Tibial nerve (tissue), 4 donors: ENCODE measurements at places on chromosomes 5 and 9.

- no peak for DNase-seq
These were observed 4.0 kb upstream of the ZSWIM6 start for GRCh38 chr5:61327760-61328753.

GRCh38 chr9:99071313-99072039 lies 33.4 kb upstream of the TGFBR1 start:
- DNase-seq: no peak

- DNase-seq: no peak
These were observed 94.9 kb downstream of the SREK1 start for GRCh38 chr5:66239034-66239433.

GRCh38 chr5:100444961-100445360 lies 90.2 kb upstream of the FAM174A start:
- no peak for DNase-seq

GRCh38 chr5:68538814-68539420 lies 323.4 kb downstream of the PIK3R1 start:
- DNase-seq: no peak

- DNase-seq: no peak
These were observed 20.6 kb downstream of the WNK2 start for GRCh38 chr9:93204470-93205043.

DNA sequence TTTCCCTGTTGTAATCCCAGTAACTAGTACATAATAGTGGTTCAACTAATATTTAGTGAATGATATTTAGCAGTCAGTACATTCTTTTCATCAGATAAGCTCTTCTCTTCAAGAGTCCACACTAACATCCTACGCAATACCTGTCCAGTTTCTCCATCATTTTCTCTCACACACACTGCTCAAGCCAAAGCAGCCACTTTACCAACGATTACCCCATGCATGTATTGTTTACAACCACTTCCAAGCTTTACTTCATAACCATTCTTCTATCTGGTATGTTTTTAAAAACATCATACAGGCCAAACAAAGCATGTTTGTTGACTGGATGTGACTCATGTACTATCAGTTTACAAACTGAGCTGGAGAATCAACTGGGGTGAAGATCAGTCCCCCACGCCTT lies 7.3 kb downstream of the UBTD2 start:
- DNase-seq: no peak

DNA sequence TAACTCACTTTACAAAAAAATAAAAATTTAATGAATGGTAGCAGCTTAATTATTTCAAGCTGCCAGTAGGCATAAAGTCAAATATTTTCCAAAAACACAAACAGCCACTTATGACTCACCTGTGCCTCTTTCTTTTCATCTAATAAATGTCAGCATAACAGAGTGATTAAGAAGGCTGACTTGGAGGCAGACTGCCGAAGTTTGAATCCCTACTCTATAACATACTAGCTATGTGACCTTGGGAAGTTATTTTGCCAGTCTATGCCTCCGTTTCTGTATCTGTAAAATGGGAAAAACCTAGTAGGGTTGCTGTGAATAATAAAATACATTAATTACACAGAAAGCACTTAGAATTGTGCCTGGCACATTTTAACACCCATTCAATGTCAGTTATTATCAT lies 33.8 kb downstream of the FANCC start:
- DNase-seq: no peak

- DNase-seq: no peak
These were observed 887 bp downstream of the PTPDC1 start for GRCh38 chr9:94085062-94085639.

- DNase-seq: no peak
These were observed 50.1 kb upstream of the MACIR start for GRCh38 chr5:103208460-103208859.

GRCh38 chr5:123485275-123485674 lies 26.7 kb upstream of the CSNK1G3 start:
- no peak for DNase-seq

DNA sequence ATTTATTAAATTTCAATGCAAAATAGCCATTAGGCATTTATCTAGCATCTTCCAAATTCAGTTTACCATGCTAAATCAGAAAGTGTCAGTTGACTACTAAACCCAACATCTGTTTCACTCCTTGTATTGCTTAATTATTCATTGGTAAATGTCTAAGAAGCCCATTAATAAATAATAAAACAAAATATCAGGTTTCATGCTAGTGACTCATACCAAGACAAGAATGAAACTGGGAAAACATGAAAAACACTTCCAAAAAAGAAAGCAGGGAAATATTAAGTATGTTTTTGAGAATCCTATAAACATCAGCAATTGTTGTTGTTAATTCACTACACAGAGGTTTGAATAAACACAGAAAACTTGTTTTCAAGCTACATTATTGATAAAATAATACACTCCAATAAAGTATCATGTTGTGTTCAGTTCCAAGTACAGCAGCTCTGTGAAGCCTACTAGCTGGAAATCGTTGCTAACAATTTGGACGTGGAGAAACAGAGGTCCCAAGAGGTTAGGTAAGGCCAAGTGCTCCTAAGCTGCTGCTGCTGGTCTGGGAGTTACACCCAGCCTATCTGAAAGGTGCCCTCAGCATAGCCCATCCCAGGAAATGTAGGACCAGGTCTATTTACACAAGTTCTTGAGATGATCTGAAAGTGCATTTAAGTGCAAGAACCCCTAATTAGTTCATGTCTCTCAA lies 78.8 kb downstream of the GNAQ start:
- DNase-seq: no peak

- DNase-seq: no peak
These were observed 3.6 kb upstream of the POC5 start for GRCh38 chr5:75720882-75721281.

- no peak for DNase-seq
These were observed 1.5 kb upstream of the PTPRD start for GRCh38 chr9:10614196-10614800.

GRCh38 chr9:92911511-92912475 lies 34.0 kb upstream of the ZNF484 start:
- peak; percentile 64 for DNase-seq

DNA sequence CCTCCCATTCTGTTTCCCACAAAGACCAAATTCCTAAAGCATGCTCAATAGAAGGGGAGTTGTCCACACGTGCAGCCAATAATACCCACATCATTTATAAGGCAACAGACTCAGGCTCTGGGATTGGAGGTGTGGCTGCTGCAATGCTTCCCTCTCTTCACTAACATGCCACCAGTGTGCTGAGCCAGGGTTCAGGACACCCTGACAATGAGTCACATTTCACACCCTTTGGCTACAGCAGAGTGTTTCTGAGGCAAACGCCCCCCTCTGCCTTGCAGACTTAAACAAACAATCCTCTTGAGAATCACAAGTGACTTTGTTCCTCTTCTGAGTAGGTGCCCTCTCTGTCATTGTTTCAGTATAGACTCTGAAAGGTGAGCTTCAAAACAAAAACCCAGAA lies 189.3 kb upstream of the TLE4 start:
- no peak for DNase-seq

GRCh38 chr5:143343042-143343441 lies 60.4 kb downstream of the NR3C1 start:
- DNase-seq: no peak

- no peak for DNase-seq
These were observed 200.2 kb upstream of the TARS1 start for GRCh38 chr5:33240558-33240957.

- no peak for DNase-seq
These were observed 142.2 kb downstream of the SV2C start for GRCh38 chr5:76225336-76225735.

DNA sequence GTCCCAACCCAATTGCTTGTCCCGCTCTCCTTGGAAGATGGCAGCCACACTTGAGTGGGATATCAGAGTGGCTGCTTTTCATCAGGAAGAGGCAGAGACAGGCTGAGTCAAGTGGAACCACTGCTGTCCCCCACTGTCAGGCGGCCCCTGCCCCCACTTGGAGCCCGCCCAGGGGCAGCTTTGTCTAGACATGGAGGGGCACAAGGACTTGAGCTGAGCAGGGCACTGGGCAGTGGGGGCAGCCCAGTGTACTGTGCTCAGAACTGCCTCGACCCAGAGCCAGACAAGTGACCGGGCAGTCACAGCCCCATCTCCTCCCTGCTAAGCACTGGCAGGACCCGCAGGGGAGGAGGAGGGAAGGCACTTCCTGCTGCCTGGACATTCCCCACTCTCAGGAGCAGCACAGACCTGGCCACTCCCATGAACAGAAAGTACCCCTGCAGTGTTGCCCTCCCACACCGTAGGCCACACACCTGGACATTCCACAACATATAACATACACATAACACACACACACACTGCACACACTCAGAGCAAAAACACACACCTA lies 91.0 kb downstream of the MRPL36 start:
- no peak for DNase-seq

DNA sequence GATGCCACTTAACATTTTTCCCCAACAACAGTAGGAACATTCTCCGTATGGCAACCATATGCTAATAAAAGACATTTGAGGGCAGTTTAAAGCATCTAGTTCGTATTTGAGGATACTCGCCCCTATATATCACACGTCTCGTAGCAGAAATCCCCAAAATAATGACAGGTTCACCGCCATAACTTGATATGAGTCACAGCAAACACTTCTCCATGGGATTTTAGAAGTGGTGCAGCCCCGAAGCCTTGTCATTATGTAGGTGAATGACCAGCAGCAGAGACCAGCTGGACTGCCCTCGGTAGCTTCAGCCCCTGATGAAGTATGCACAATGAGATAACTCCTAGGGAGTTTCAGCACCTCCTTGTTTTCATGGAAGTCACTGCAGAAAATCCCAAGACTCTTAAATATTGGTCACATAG lies 2.0 kb downstream of the CTNND2 start:
- no peak for DNase-seq

DNA sequence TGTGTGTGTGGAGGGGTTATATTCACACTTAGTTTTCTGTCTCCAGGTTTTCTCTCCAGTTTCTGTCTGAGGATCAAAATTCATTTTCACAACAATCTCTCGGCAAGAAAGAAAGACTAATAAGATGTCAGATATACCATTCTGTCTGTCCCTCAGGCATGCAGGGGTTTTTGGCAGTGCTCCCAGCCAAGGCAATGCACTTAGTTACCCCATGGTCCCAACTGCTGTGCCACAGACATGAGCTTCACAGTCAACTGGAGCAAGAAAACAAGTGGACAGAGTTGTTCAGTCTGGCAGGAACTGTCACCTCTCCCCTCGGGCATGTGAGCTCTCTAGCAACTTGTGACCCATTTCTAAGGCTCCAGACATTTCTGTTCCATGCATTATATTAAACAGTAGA lies 101.7 kb upstream of the LHFPL2 start:
- DNase-seq: no peak
